ENCODE measurements at places on chromosomes 11 and 22.

DNA sequence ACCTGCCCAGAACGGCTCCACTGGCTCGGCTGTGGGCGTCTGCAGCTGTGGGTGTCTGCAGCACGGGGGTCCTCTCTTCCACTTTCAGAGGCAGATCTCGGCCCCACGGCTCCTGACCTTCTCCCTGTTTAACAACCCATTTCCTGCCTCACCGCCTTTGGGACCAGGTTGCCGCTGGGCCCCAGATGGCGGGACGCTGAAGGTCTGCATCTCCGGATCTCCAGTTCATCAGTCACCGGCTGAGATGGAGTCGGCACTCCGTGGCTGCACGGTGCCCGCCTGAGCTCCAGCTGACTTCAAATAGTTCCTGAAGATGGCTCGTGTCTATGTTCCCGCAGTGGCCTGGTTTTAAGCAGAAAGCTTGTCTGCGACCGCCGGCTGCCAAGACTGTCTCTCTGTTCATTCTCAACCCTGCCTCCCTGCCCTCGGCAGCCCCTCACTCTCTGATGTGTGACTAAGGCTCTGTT, 475.9 kb downstream of the BRD1 start:
- DNase-seq = no peak
- no peaks in the 10 kb centered on the region for H3K36me3 ChIP-seq
- H3K4me1 ChIP-seq = no peaks in the 10 kb centered on the region
- no peaks in the 10 kb centered on the region for H3K27me3 ChIP-seq

DNA sequence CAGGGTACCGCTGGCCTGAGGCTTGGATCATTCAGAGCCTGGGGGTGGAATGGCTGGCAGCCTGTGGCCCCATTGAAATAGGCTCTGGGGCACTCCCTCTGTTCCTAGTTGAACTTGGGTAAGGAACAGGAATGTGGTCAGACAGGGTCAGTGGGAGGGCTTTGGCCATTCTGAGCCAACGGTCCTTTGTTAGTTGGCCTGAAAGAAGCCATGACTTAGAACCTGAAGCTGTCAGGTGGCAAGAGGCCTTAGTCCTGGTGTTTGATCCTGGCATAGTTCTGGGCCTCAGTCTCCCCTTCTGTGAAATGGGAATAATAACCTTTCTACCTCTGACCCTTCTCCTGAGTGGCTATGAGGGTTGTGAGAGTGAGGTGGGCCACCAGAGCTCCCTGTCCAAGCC, 8.3 kb downstream of the PGAP2 start:
- H3K27me3 ChIP-seq = no peaks in the 10 kb centered on the region
- DNase-seq = no peak
- H3K36me3 ChIP-seq = no peaks in the 10 kb centered on the region

DNA sequence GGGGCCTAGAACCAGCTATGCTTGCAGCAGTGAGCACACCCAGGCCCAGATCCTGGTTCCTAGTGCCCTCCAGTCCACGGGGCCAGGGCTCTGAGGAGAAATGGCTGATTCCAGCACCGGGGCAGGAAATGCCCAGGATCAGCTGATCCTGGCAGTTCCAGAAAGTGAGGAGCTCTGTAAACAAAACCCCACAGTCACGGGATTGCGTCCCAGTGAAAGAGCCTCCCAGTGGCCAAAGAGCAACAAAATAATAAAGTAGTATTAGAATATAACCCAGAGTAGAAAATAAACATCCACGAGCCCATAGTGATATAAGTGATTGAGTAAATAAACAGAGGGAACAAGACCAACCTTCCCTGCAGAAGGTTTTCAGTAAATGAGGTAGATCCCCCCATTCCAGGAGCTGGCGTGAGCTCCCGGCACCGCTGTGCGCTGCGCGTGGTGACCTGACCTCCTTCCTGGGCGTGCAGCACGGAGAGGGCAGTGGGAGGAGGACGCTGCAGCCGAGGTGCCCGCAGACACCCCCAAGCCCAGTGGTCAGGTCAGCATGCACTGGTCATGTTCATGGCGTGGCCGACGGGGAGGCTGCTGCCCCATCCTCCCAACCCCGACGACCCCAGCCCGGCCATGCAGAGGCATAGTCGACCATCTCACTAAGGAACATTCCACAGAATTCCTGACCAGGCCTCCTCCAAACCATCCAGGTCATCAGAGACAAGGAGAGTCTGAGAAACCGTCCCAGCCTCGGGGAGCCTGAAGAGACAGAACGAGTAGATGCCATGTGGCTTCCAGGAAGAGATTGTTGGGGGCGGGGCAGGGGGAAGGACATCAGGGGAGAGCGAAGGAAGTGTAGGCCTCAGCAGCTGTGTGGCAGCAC, 19.8 kb downstream of the PTDSS2 start:
- no peak for DNase-seq
- no peaks in the 10 kb centered on the region for H3K27me3 ChIP-seq
- no peaks in the 10 kb centered on the region for H3K36me3 ChIP-seq
- H3K4me1 ChIP-seq = no peaks in the 10 kb centered on the region
- H3K4me3 ChIP-seq = no peak overlapping the region

DNA sequence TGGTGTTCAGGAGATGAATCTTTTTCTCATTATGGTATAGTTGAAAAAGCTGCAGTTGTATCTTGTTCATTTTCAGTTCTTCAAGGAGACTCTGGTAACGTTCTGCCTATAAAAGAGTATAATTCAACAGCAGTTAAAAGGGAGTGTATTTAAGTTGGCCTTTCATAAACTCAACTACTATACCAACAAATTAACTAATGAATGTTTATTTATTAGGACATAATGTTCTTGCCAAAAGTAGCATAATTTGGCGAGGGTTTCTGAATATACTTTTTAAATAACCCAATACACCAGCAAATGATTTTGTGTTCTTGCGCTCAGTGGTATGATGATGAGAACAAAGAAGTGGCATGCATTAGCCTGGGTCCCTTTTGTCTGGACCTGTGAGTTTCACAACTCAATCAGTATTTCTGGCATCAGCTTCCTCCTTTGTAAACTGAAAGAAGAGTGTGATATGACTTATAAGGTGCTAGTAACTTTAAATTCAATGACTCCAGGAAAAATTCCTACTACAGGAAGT, 10.9 kb downstream of the SMC1B start:
- H3K36me3 ChIP-seq = no peaks in the 10 kb centered on the region
- no peaks in the 10 kb centered on the region for H3K4me1 ChIP-seq
- no peak for DNase-seq
- no peak overlapping the region for H3K4me3 ChIP-seq

GRCh38 chr11:61701242-61701886, 21.2 kb downstream of the DAGLA start:
- no peaks in the 10 kb centered on the region for H3K36me3 ChIP-seq
- H3K4me3 ChIP-seq = no peak overlapping the region
- H3K27me3 ChIP-seq = no peaks in the 10 kb centered on the region
- no peak for DNase-seq

GRCh38 chr22:27203276-27203660, 545.9 kb downstream of the MIAT start:
- H3K27me3 ChIP-seq = no peaks in the 10 kb centered on the region
- H3K4me3 ChIP-seq = no peak overlapping the region
- H3K27ac ChIP-seq = no peak overlapping the region
- no peaks in the 10 kb centered on the region for H3K4me1 ChIP-seq
- H3K36me3 ChIP-seq = no peaks in the 10 kb centered on the region
- DNase-seq = no peak

DNA sequence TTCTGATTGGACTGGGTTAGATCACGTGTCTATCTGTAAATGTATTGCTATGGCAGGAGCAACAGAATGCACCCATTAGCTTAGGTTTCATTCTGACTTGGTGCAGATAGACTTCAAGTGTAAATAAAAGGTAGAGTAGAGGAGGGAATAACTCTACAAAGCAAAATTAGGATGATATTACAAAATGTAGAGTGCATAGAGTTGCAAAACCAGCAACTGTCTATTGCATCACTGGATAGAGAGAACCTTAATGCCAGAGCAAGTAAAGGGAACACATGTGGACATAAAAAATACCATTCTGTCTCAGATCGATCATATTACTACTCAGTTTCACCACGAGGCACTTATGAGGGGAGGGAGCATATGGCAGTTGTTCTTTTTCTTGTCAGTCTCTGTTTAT, 22.0 kb upstream of the CAT start:
- no peak for DNase-seq
- H3K27me3 ChIP-seq = no peaks in the 10 kb centered on the region
- H3K4me1 ChIP-seq = no peaks in the 10 kb centered on the region
- H3K36me3 ChIP-seq = no peaks in the 10 kb centered on the region
- no peak overlapping the region for H3K27ac ChIP-seq
- H3K4me3 ChIP-seq = no peak overlapping the region

DNA sequence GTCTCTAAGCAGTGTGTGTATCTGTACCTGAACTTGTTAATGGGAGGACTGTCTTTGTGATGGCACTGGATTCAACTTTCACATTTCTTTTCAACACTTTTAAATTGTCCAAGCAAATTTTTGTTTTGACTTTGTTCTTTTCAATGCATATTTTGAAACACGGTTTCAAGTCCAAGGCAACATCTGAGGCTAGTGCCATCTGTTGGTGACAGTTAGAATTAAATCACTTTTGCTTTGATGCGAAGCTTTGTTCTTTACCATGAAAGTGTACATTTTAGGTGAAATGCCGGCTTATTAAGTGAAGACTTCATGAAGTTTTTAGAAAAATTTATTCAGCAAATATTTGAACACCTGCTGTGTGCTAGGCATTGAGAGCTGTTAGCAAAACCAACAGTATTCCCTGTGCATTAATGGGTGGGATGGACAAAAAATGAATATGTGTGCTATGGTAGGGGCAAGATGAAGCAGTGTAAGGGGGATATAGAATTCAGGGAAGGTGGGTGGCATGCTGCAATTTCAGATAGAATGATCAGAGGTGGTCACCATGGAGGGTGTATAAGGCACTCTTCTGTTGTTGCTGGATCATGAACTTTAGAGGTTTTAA, 70.2 kb downstream of the DDX10 start:
- H3K27me3 ChIP-seq = no peaks in the 10 kb centered on the region
- H3K27ac ChIP-seq = no peak overlapping the region
- H3K36me3 ChIP-seq = no peaks in the 10 kb centered on the region
- H3K4me3 ChIP-seq = no peak overlapping the region
- peak; percentile 33 for DNase-seq
- H3K4me1 ChIP-seq = peaks cover 6% of the 10 kb centered on the region

DNA sequence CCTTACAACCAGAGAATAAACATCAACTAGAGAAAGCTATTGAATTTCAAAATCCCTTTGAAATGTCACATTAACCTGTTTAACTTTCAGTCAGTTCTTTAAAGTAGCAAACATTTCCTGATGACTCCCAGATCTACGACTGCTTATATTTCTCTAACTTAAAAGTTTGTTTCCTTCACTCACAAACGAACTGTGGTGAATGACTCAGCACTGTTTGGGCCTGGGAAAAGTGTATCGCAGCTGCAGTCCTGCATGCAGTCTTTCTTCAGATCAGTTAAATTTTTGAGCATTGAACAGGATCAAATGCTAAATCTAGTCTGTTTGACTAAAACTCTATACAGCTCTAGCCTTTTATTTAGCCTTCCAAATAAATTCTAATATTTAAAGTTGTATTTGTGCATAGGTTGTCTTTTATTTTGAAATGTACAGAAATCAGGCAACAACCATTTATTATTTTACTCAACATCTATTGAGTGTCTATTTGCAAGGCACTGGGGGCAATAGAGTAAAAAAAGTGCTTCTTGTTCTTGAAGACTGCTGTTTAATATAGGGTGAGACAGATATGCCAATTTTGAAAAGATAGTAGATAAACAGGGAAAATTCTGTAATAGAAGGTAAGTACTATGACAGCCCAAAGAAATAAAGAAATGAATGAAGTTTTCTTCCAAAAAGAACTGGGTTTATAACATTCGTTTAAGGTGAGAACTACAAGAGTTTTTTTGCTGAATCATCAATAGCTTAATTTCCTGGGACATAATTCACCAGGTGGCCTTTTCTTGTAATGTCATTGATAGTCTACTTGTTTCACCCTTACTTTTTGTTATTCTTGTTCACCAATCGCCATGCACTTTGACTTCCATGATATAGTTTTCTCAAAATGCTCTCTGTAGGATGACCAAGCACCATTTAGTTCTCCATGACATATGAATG, 235.4 kb downstream of the METTL15 start:
- H3K27me3 ChIP-seq = no peaks in the 10 kb centered on the region
- H3K4me3 ChIP-seq = no peak overlapping the region
- no peaks in the 10 kb centered on the region for H3K4me1 ChIP-seq
- H3K27ac ChIP-seq = no peak overlapping the region

DNA sequence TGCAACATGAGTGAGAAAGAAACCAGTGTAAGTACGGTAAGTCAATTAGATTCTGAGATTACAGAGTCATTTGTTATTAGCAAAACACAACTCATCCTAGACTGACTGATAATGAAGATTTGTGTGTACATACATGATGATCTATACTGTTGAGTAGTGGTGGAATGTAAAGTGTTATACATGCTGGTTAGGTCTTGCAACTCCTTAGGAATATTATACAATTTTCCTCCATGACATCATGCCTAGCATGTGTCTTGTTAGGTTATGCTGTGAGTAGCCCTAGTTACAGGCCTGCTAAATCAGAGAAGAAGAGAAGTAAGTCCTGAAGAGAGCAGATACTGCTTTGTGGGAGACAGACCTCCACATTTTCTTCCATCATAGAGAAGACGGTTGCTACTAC, 880.6 kb downstream of the LUZP2 start:
- no peaks in the 10 kb centered on the region for H3K27me3 ChIP-seq
- no peak overlapping the region for H3K27ac ChIP-seq
- H3K4me1 ChIP-seq = no peaks in the 10 kb centered on the region
- no peak for DNase-seq
- H3K36me3 ChIP-seq = no peaks in the 10 kb centered on the region

GRCh38 chr11:2537896-2538724, 93.3 kb downstream of the KCNQ1 start:
- no peak overlapping the region for H3K4me3 ChIP-seq
- no peaks in the 10 kb centered on the region for H3K36me3 ChIP-seq
- H3K4me1 ChIP-seq = peaks cover 11% of the 10 kb centered on the region
- no peak overlapping the region for H3K27ac ChIP-seq
- H3K27me3 ChIP-seq = peaks cover 12% of the 10 kb centered on the region
- no peak for DNase-seq

GRCh38 chr22:20508815-20509271, 1.4 kb downstream of the MED15 start:
- H3K4me3 ChIP-seq = peak overlapping the region; percentile 29
- H3K27ac ChIP-seq = peak overlapping the region; percentile 56
- H3K27me3 ChIP-seq = no peaks in the 10 kb centered on the region
- H3K36me3 ChIP-seq = peaks cover 6% of the 10 kb centered on the region
- no peak for DNase-seq
- H3K4me1 ChIP-seq = peaks cover 32% of the 10 kb centered on the region

GRCh38 chr11:45247433-45247832, 38.7 kb downstream of the SYT13 start:
- no peaks in the 10 kb centered on the region for H3K36me3 ChIP-seq
- no peak overlapping the region for H3K27ac ChIP-seq
- H3K27me3 ChIP-seq = no peaks in the 10 kb centered on the region
- no peaks in the 10 kb centered on the region for H3K4me1 ChIP-seq
- H3K4me3 ChIP-seq = no peak overlapping the region

DNA sequence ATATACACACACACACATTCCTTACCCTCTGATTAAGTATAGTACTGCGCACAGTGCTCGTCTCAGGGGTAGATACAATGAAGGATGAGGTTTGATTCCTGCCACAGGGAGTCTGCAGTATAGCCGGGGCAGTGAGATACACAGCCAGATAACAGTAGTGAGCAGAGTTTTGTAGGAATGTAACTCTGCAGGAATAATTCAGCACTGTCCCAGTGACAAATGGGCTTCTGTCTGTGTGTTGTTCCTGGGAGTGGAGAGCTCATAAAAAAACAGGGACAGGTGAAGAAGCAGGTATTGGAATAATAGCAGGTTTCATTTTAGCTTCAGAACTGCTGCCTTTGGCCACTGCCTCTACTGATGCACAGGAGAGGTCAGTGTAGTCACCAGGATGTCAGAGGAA, 85.3 kb upstream of the OR9Q1 start:
- H3K4me1 ChIP-seq = no peaks in the 10 kb centered on the region
- H3K27ac ChIP-seq = no peak overlapping the region
- peaks cover 2% of the 10 kb centered on the region for H3K27me3 ChIP-seq
- no peak for DNase-seq
- no peak overlapping the region for H3K4me3 ChIP-seq

Measured in B cell (primary cell).